ENCODE measurements at places on chromosomes 2 and 18.
A peak's percentile ranks its signal among the peaks of the same experiment; 100 is the strongest.

- H3K4me1 ChIP-seq = peaks cover 2% of the 10 kb centered on the region
- no peak overlapping the region for H3K27ac ChIP-seq
- H3K36me3 ChIP-seq = no peaks in the 10 kb centered on the region
- no peaks in the 10 kb centered on the region for H3K27me3 ChIP-seq
Measured at GRCh38 chr2:120773186-120773800, 37.6 kb downstream of the GLI2 start.

- H3K36me3 ChIP-seq = no peaks in the 10 kb centered on the region
- no peaks in the 10 kb centered on the region for H3K4me1 ChIP-seq
- H3K4me3 ChIP-seq = no peak overlapping the region
- H3K27ac ChIP-seq = no peak overlapping the region
Measured at GRCh38 chr2:240338274-240338673, 97.2 kb upstream of the GPC1 start.

GRCh38 chr18:12003894-12004293 lies 22.6 kb downstream of the IMPA2 start:
- no peaks in the 10 kb centered on the region for H3K36me3 ChIP-seq
- H3K27me3 ChIP-seq = no peaks in the 10 kb centered on the region
- H3K4me3 ChIP-seq = no peak overlapping the region
- no peak for DNase-seq
- peaks cover 7% of the 10 kb centered on the region for H3K4me1 ChIP-seq

GRCh38 chr18:12053289-12053688 lies 40.4 kb upstream of the ANKRD62 start:
- no peak overlapping the region for H3K27ac ChIP-seq
- DNase-seq = no peak
- no peaks in the 10 kb centered on the region for H3K27me3 ChIP-seq
- no peak overlapping the region for H3K4me3 ChIP-seq

DNA sequence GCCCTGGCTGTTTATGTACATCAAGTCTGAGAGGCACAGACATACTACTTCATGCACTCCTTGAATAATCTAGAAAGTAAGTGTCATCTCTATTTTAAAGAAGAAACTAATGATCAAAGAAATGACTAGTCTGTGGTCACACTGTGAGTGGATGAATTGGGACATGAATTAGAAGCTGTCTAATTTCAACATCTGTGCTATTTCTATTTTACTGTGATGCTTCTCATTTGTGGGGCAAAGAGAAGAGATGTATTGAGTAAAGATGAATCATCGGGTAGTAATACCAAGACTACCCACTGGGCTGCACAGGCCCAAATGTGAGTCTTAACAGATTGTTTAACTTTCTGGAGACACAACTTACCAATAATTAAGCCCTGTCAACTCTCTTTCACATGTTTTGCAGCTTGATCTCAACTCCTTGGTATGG lies 42.4 kb upstream of the MTIF2 start:
- H3K4me1 ChIP-seq = no peaks in the 10 kb centered on the region
- H3K27ac ChIP-seq = no peak overlapping the region
- H3K4me3 ChIP-seq = no peak overlapping the region

- H3K27ac ChIP-seq = peak overlapping the region; percentile 71
- no peak overlapping the region for H3K4me3 ChIP-seq
Measured at GRCh38 chr2:10009811-10010781, 33.3 kb upstream of the KLF11 start.

DNA sequence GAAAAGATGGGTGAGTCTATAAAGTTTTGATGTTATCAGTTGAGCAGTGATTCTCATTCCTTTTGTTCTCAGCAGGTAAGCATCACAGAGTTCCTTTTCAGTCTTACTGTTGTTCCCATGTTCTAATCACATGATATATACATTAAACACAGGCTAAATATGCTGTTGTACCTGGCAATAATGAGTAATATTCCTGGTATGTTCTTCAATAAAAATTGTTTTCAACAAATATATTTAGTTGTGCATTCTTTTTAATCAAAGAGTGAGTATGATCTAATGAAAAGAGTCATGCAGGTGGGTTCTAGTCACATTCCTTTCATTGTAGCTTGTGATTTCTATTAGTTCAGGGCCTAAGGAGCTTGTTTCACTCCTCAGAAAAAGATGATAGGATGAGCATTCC lies 288.3 kb upstream of the NETO1 start:
- no peak for DNase-seq
- no peak overlapping the region for H3K27ac ChIP-seq
- no peak overlapping the region for H3K4me3 ChIP-seq
- H3K4me1 ChIP-seq = no peaks in the 10 kb centered on the region
- H3K27me3 ChIP-seq = no peaks in the 10 kb centered on the region
- H3K36me3 ChIP-seq = no peaks in the 10 kb centered on the region

GRCh38 chr2:20080839-20081415 lies 29.5 kb upstream of the LAPTM4A start:
- no peaks in the 10 kb centered on the region for H3K36me3 ChIP-seq
- DNase-seq = no peak
- no peak overlapping the region for H3K4me3 ChIP-seq

DNA sequence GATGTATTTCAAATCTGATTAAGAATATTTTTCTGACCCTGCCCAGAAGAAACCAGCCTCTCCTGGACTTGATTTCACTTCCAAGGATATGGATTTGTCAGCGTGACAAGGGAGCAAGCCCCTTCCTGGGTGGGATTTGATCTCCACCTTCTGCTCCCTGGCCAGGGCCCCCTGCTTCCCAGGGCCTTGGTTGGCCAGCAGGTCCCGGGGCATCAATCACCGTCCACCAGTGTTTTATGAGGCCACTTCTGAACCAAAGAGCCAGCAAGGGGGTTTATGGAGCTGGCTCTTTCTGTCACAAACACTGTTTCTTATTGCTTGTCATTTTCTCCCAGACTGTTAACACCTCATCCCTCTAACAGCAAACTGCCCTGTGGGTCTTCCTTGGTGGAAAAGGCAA lies 320.5 kb upstream of the SKOR2 start:
- peaks cover 18% of the 10 kb centered on the region for H3K4me1 ChIP-seq
- no peak overlapping the region for H3K27ac ChIP-seq
- H3K27me3 ChIP-seq = no peaks in the 10 kb centered on the region
- H3K36me3 ChIP-seq = no peaks in the 10 kb centered on the region
- DNase-seq = no peak
- no peak overlapping the region for H3K4me3 ChIP-seq

DNA sequence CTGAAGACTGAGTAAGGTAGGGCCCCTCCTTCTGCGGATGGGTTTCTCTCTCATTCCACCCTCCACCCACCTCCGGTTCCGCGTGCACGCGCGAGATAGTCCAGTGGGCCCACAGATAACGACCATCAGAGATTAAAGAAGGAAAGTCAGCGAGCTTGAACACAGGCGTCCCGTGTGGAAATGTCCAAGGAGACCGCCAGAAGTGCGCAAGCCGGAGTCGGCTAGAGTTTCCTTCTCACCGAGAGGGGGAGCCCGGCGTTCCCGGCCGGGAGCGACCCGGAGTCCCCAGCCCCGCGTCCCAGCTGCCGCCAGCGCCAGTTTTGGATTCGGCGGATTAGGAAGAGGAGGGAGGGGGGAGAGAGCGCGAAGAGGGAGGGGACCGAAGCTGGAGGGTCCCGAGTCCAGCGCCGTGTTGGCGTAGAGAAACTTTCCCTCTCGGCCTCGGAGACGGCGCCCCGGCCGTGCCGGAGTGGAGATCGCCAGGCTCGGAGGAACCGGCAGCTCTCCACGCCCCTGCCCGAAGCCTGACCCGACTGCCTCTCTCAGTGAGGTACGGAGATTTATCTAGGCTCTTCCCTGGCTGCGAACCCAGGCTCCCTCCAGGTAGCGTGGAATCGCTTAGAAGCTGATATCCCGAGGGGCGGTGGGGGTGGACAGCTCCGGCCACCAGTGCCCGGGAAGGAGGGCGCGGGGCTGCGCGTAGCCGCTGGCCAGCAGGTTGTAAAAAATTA lies at the start of gene GULP1:
Gene GULP1, plus strand, starts transcription at position 258 of the 731 bp plus-strand sequence. CDS start 185,829 bp downstream, outside the sequence.
- H3K4me1 ChIP-seq = peaks cover 13% of the 10 kb centered on the region
- no peaks in the 10 kb centered on the region for H3K36me3 ChIP-seq
- peak; percentile 70 for DNase-seq
- H3K27ac ChIP-seq = peak within 1 kb of the TSS; percentile 95

GRCh38 chr2:96876269-96877041 lies 6.6 kb upstream of the SEMA4C start:
- DNase-seq = no peak
- no peaks in the 10 kb centered on the region for H3K27me3 ChIP-seq
- H3K4me3 ChIP-seq = no peak overlapping the region
- H3K27ac ChIP-seq = no peak overlapping the region
- no peaks in the 10 kb centered on the region for H3K4me1 ChIP-seq

GRCh38 chr2:232518844-232519243 lies 1.3 kb upstream of the PRSS56 start:
- no peak for DNase-seq
- no peak overlapping the region for H3K27ac ChIP-seq
- H3K27me3 ChIP-seq = peaks cover 16% of the 10 kb centered on the region
- no peaks in the 10 kb centered on the region for H3K36me3 ChIP-seq
- H3K4me3 ChIP-seq = no peak overlapping the region

- H3K27me3 ChIP-seq = no peaks in the 10 kb centered on the region
- no peak for DNase-seq
- H3K4me3 ChIP-seq = no peak overlapping the region
- no peak overlapping the region for H3K27ac ChIP-seq
Measured at GRCh38 chr2:177053716-177054115, 158.9 kb upstream of the HNRNPA3 start.

DNA sequence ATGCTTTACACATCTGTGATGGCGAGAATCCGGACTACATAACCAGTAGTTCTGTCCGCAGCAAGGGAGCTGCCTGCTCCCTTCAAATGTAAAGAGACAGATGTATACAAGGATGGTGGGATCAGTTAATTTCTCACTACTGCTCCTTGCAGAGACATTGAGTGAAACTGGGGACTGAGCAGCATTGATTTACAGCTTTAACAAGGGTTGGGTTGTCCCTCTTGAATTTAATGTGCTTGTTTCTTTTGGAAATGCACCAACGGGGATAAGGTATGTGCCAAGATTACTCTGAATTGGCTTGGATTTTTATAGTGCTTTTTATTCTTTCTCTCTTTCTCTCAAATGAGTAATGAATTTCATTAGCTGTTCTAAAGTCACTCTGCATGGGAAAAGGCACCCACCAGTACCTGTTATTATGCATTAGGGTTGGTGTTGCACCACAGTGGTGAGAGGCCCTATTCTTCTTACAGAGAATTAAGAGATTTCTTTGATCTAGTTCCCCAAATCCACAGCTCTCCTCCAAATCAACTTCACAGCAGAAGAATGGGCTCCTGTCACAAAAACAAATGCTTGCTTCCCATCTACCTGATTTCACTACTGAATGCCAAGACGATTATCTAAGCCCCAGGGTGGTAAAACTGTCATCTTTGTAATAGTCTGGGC lies 107.6 kb downstream of the DOCK10 start:
- no peaks in the 10 kb centered on the region for H3K27me3 ChIP-seq
- H3K36me3 ChIP-seq = no peaks in the 10 kb centered on the region
- no peak overlapping the region for H3K4me3 ChIP-seq
- DNase-seq = no peak
- H3K4me1 ChIP-seq = peaks cover 5% of the 10 kb centered on the region

GRCh38 chr2:239294571-239295054 lies 106.2 kb downstream of the HDAC4 start:
- DNase-seq = no peak
- no peak overlapping the region for H3K27ac ChIP-seq
- H3K27me3 ChIP-seq = no peaks in the 10 kb centered on the region
- H3K4me3 ChIP-seq = no peak overlapping the region
- H3K4me1 ChIP-seq = peaks cover 8% of the 10 kb centered on the region

DNA sequence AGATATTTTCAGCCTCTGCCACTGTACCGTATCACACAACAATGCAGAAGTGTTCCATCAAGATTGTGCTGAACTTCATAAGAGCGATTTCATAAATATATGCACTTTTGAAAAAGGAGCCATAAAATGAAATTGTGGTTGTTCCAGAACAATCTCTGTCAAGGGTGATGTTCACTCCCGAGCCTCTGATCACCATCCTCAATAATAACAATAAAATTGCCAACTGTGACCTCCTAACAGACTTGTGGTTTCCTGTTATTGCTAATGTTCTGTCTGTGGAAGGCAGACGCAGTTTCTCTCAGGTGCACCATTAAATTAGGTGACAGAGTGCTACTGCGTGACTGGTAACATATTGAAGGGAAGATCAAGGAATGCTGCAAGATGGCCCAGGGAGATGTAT lies 383.7 kb downstream of the SOCS6 start:
- no peaks in the 10 kb centered on the region for H3K36me3 ChIP-seq
- DNase-seq = no peak
- H3K27me3 ChIP-seq = no peaks in the 10 kb centered on the region
- no peak overlapping the region for H3K4me3 ChIP-seq
- no peak overlapping the region for H3K27ac ChIP-seq

GRCh38 chr2:205864491-205864890 lies 182.2 kb downstream of the NRP2 start:
- H3K4me3 ChIP-seq = no peak overlapping the region
- no peak for DNase-seq
- H3K27ac ChIP-seq = no peak overlapping the region
- no peaks in the 10 kb centered on the region for H3K4me1 ChIP-seq
- H3K36me3 ChIP-seq = no peaks in the 10 kb centered on the region

DNA sequence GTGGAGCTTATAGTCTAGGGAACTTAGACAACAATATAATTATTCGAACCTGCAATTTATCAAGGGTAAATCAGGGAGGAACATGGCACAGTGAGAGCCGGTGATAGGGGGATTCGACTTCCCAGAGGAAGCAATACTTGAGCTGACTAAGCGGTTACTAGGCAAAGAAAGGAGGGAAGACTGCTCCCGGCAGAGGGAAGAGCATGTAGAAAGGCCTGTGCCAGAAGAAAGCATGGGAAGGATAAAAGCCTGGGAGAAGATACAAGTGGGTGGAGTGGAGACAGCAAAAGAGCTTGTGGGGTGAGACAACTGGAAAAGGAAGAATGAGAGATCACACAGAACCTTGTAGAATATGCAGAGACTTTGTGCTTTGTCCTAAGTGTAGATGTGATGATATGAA lies 93.3 kb downstream of the MARCHF4 start:
- no peak overlapping the region for H3K4me3 ChIP-seq
- no peaks in the 10 kb centered on the region for H3K27me3 ChIP-seq
- no peak for DNase-seq
- no peaks in the 10 kb centered on the region for H3K36me3 ChIP-seq

DNA sequence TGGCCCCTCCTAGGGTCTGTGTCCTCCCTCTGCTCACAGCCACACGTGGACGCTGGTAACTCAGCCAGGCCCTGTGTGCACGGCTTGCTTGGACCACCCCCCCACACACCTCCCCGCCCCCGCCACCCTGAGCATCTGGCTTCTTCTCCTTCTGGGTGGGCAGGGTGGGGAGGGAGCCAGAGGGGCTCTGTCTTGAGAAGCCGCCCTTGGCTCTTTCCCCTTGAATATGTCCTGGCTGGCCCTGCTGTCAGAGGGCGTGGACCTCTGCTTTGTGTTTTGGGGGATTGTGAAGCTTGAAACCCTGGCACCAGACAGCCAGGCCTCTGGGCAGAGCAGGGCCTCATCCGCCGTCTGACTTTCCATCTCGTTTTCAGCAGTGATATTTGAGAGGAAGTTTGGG lies 72.1 kb downstream of the GLI2 start:
- H3K27ac ChIP-seq = no peak overlapping the region
- DNase-seq = no peak
- H3K4me3 ChIP-seq = no peak overlapping the region
- H3K27me3 ChIP-seq = peaks cover 3% of the 10 kb centered on the region
- no peaks in the 10 kb centered on the region for H3K36me3 ChIP-seq
- peaks cover 6% of the 10 kb centered on the region for H3K4me1 ChIP-seq
